ENCODE measurements at places on chromosomes 1 and 21.

- DNase-seq, result no peak
Observed at GRCh38 chr1:180956028-180956640, 43.4 kb downstream of the KIAA1614 start.

DNA sequence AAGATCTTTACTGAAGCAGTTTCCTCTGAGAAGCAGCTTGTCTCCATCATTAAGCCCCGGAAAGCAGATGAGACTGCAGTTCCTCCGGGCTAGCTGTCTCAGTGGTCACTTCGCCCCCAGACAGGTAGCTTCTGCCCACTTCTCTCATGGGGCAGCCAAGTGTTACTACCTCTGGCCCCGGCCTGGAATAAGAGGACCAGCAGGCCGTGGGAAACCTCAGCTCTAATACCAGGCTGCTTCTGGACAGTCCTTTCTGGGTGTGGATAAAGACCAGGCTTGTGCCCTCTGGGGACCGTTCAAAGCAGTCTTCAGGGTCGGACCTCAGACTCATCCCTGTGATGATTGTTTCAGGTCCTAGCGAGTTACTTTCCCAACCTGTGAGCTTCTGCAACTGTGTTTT is 54.8 kb downstream of the RUNX3 start:
- no peak for DNase-seq

DNA sequence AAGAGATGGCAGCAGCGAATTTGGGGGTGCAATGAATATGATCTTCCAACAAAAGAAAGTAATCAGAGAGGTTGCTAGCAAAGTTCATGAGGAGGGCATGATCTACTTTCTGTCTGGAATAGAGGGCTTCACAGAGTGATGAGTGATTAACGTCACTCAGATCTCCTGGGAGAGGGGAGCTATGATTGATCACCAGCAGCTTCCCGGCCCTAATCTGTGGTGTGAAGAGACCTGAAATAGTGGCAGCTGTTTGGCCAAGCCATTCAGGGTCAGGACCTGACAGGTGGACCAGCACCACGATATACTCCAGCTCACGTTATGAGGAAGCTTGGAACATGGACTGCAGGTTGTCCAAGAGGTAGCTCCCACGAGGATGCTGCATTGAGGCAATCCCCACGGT is 19.9 kb upstream of the TMEM183A start:
- DNase-seq, result no peak

- peak; percentile 22 for DNase-seq
Observed at GRCh38 chr1:117860896-117861610, 68.4 kb downstream of the GDAP2 start.

- DNase-seq, result no peak
Observed at GRCh38 chr1:177748080-177748801, 221.6 kb downstream of the SEC16B start.

DNA sequence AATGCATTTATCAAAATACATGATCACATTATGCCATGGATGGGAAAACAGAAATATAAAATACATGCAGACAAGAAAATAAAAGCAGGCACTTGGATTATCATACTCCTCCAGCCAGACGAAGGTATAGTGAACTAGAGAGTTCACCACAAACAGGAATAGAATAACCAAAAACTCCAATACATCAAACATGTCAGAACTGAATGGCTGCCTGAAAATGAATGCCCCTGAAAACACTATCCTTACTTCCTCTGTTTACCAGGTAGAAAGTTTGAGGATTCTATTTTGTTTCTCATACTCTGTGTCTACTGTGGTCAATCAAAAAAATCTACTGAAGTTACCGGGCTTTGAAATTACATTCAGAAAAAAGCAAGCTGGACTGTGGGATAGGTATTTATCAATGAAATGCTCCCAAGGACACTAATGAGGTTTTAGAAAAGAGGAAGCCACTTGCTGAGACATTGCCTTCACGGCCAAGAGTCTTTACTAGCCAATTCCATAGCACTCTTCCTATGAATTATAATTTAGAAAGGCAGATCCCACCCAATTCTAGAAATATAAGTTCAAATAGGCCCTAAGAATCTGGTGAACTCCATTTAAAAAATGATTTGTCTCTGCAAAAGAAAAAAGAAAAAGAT is 197.7 kb downstream of the SMYD3 start:
- DNase-seq, result no peak

GRCh38 chr1:54327386-54328065 is 78.7 kb downstream of the SSBP3 start:
- no peak for DNase-seq

DNA sequence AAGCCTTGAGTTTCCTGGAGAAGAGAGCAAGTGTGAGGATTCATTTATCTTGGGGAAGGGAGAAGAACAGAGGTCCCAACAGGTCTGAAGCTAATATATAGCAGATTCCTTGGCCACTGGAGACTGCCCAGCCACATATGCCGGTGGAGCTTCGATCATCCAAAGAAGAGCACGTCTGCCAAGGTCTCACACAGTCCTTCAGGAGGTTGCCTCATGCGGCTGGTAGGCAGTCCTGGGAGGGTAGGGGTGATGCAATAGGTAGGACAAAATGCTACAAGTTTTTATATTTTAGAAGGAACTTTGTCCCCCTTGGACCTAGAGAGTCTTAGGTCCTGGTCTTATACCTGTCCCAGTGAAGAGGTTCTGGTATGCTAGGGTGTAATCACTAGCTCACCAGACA is 582.5 kb downstream of the DPYD start:
- DNase-seq, result no peak

- DNase-seq, result no peak
Observed at GRCh38 chr1:78090472-78091133, 44.8 kb downstream of the GIPC2 start.

GRCh38 chr1:58887059-58887458 is 103.2 kb upstream of the JUN start:
- DNase-seq, result no peak

GRCh38 chr1:94579876-94580294 is 38.3 kb upstream of the F3 start:
- DNase-seq, result no peak

DNA sequence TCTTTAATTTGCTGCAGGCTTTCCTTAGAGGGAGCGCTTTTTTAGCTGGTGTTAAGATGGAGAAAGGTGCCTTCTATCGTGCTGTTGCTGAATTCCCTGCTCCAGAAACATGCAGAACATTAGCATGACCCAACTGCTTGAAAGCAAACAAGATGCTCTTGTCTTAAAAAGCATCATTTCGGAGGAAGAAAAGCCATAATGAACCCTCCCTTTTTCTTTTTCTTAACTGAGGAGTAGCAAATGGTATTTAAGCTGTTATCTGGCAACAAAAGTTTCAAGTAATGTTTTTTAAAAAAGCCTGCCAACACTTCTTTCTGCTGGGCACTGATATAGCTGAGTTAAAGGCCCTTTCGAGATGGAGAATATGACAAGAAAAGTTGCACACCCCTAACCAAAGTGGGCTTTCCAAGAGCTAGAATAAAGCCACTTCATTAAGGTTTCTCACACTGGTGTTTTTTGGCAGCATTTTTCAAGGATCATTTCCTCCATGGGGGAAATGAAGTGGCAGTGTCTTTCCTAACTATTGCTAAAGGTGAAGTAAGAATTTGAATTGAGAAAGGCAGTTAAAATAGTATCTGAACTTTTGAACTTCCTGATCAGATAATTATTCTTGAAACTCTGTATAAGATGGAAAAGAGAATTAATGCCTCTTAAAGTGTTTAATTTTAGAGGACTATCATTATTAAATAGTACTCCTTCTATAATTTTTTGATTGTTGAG is 38.8 kb downstream of the ST6GALNAC5 start:
- no peak for DNase-seq

DNA sequence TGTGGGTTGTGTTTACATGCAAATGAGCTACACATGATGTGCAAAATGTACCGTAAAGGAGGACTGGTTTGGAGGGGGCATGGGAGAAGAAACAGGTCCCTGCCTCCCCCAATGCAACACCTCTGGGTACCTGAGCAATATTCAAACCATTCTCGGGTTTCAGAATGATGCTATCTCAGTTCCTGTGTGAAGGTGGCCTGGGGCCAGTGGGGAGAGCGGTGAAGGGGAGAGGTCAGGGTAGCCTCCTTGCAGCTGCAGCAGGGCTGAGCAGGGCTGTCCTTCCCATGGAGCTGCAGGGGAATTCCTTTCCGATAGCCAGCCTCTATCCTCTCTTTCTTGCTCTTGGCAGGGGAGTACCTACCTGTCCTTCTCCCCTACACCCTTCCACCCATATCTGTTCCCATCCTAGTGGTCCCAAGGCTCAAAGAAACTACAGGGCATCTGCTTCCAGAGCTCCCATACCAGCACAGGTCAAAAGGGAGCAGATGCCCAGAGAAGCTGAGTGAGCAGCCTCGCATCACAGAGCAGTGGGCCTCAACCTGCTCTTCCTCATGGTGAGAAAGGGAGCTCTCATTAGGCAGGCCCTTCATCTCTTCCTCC is 11.9 kb downstream of the MEF2D start:
- DNase-seq, result no peak

DNA sequence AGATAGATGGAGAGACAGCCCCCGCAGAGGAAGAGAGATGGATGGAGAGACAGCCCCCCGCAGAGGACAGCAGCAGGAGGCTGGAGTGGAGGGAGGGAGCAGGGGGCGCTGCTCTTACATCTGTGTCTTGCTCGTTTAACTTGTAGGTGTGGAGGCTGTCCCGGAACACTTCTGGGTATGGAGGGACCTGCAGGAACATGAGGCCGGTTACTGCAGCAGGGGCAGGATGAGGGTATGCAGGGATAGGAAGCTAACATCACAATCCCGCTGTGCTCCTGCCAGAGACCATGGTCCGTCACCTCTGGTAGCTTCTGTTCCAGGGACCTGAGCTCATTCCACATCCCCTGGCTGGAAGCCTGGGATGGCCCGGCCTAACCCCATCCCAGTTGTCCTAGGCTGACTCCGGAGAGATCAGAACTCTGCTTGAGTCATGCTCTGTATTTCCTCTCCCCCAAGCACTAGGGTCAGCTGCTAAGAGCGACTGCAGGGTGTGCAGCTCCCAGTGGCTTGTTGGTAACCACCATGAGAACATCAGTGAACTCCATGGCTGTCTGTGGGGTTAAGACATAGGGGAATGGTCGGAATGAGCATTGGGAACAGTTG is 36.7 kb upstream of the GOLT1A start:
- DNase-seq, result no peak

- no peak for DNase-seq
Observed at GRCh38 chr21:37276377-37276776, 9.2 kb upstream of the VPS26C start.

GRCh38 chr1:36269408-36269838 is 36.7 kb upstream of the SH3D21 start:
- no peak for DNase-seq

DNA sequence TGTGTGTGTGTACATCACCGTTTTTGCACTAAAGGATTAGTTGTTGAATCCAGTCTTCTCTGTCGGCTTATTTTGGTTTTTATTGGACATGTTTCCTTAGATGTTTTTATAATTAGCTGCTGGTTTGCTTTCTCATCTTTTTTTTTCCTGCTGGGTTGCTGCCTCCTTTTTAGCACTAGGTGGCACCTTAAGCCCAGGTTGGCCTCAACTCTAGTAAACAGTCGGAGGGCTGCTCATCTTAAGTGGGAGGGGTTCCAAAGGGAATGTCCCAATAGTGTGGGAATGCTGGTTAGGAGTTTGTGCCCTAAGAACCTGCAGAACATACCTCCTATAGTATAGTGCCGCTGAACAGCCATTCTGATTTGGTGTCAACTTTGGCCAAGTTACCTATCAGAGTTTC is 570.1 kb upstream of the CXADR start:
- DNase-seq, result no peak

DNA sequence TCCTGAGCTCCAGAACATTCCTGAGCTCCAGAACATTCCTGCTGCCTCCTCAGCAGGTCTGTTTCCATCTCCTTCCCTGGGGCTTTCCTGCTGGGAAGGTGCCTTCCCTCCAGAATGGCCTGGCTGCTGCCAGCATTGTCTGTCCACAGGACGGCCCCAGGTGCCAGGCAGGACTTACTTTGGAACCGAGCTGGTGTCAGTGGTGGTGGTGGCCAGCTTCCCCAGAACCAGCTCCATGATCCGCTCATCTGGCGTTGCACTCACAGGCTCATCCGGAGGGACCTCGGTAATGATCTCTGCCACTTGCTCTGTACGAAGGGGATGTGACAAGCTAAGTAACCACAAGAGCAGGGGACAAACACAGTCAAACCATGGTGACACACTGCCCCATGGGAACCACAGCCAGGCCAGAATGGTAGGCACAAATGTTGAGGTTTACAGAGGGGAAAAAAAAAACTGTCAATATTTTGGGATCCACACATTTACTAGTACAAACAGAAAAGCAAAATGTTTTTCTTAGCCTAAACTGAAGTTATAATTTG is 41.3 kb downstream of the PRDM15 start:
- no peak for DNase-seq

- DNase-seq, result no peak
Observed at GRCh38 chr1:40980453-40981121, 1.1 kb downstream of the CTPS1 start.

- DNase-seq, result no peak
Observed at GRCh38 chr1:205944525-205944924, 1.3 kb upstream of the SLC26A9 start.

Measured in femur (tissue), 1 donor.